Stimulated activated CD8-positive, alpha-beta memory T cell treated with anti-CD3 and anti-CD28 coated beads, Interleukin-4, amount 100 ng/mL, for 4 hours (primary cell): ENCODE measurements at places on chromosomes 3 and 15.

- DNase-seq, result no peak
Measured at GRCh38 chr3:38583688-38584087, 65.8 kb downstream of the SCN5A start.

DNA sequence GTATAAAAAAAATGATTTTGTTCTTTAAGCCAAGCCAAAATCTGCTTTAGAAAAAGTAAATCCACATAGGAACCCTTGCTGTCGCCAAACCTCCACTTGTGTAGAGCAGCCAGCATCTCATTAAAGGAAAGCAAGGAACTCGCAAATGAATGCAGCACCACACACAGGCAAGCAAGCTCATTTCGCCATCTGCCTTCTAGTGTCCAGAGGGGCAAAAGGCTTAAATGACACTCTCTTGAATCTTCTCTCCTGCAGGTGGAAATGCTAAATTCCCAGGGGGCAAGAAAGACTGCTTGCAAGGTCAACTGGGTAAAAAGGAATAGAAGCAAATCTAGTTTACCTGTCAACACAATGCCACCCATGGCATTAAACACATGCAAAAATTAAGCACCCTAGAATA is 2.4 kb downstream of the MB21D2 start:
- DNase-seq, result no peak

DNA sequence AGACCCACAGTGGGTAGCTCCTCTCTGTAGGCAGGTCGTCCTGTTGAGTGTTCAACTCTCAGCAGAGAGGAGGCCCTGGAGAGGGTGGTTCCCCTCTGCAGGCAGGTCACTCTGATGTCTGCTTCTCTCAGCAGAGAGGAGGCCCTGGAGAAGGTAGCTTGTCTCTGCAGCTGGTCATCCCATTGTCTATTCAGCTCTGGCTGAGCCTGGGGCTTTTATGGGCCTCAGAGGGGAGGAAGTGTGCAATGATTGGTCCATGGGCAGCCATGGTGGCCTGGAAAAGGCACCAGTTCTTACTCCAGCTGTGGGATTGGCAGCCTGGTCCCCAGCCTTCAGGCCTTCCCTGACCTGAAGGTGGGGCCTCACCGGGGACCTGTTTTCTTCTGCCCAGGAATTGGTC is 52.9 kb downstream of the PPCDC start:
- no peak for DNase-seq

GRCh38 chr3:146184241-146185015 is 23.4 kb upstream of the PLOD2 start:
- no peak for DNase-seq

DNA sequence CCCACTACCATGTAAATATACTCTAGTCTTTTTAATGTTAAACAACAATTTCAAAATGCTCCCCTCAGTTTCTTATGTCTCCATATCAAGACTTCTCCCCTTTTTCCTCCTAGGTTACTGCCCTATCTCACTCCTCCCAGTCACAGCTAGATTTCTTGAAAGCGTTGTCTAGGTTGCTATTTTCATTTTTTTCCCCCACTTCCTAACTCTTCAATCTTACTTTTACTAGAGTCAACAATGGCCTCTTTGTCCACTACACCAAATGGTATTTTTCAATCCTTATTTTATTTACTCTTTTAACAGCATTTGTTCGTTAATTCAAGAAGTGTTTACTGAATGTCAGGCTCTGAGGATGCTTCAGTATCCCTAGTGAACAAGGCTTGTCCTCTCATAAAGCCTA is 84.4 kb downstream of the VPS8 start:
- DNase-seq, result no peak

DNA sequence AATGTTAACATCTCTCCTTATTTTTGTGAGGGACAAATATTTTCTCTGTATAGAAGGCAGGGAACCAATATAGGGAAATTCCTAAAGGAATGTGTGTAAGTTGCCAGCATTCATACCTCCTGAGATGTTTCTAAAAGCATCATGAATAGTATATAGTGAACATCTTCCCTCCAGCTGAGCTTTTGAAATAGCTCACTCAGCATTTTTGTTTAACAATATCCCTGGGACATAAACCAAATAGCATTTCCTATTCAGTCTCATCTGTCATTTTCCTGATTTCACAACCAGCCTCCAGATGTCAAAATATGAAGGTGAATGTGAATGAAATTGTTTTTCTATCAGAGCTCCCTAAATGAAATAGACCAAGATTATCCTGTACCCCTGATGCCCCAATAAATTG is 137.2 kb downstream of the PPM1L start:
- no peak for DNase-seq

- no peak for DNase-seq
Measured at GRCh38 chr3:188446014-188446413, 292.1 kb downstream of the LPP start.

GRCh38 chr3:123728014-123728413 is 143.2 kb upstream of the HACD2 start:
- DNase-seq, result no peak

DNA sequence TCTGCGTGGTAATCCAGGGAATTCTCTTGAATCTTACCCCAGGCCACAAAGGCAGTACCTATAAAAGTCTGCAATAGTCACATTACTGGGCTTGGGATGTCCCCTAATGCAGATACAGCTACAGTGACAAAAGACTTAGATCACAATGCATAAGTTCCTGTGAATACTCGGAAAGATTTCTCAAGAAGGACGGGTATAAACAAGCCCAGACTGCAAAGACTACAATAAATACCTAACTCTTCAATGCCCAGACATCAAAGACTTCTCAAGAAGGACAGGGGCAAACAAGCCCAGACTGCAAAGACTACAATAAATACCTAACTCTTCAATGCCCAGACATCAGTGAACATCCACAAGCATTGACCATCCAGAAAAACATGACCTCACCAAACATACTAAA is 50.9 kb downstream of the NUDT16 start:
- DNase-seq, result no peak

GRCh38 chr3:128334766-128335165 is 131.9 kb downstream of the DNAJB8 start:
- DNase-seq, result no peak

GRCh38 chr15:58036579-58036978 is 28.9 kb downstream of the ALDH1A2 start:
- no peak for DNase-seq

- no peak for DNase-seq
Measured at GRCh38 chr3:134274571-134274970, 23.9 kb upstream of the RYK start.

DNA sequence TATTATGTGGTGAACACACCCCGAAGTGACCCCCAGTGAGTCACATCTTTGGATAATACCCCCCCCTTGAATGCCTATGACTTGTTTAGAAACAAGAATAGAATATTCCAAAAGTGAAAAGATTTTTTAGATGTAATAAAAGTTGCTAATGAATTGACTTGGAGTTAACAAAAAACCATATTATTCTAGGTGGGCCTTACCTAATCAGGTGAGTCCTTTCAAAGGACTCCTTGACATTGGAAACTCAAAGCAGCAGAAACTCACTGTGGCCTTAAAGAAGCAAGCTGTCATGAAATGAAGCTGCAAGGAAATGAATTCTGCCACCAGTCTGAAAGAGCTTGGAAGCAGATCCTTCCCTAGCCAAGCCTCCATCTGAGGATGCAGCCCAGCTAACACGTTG is 10.9 kb upstream of the ISL2 start:
- DNase-seq, result no peak

GRCh38 chr15:78981532-78982313 is 36.9 kb upstream of the CTSH start:
- no peak for DNase-seq

- no peak for DNase-seq
Measured at GRCh38 chr3:49880581-49881315, 11.0 kb upstream of the CAMKV start.

DNA sequence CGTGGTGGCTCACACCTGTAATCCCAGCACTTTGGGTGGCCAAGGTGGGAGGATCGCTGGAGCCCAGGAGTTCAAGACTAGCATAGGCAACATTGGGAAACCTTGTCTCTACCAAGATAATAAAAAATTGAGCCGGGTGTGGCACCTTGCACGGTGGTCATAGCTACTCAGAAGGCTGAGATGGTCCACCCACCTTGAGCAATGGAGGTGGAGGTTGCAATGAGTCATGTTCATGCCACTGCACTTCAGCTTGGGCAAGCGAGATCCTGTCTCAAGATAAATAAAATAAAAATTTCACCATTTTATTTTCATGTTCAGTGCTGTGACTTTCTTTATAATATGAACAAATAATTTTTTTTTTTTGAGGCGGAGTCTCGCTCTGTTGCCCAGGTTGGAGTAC is 12.5 kb downstream of the MAPK6 start:
- DNase-seq, result no peak

GRCh38 chr3:123640311-123640710 is 55.5 kb upstream of the HACD2 start:
- no peak for DNase-seq

DNA sequence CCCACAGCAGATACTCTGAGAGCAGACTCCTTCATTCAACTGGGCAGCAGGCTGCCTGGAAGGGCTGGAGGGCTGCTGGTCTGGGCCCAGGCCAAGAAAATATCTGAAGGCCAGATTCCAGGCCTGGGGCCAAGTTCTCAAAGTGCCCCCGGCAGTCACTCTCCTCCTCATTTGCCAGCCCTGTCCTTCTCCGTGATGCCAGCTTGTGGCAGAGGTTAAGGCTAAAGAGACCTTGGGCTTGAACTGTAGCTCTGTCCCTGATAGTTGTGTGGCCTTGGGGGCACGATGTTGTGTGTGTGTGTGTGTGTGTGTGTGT is 39.0 kb downstream of the FAM3D start:
- no peak for DNase-seq

- DNase-seq, result no peak
Measured at GRCh38 chr15:35448294-35448693, 97.7 kb downstream of the DPH6 start.

DNA sequence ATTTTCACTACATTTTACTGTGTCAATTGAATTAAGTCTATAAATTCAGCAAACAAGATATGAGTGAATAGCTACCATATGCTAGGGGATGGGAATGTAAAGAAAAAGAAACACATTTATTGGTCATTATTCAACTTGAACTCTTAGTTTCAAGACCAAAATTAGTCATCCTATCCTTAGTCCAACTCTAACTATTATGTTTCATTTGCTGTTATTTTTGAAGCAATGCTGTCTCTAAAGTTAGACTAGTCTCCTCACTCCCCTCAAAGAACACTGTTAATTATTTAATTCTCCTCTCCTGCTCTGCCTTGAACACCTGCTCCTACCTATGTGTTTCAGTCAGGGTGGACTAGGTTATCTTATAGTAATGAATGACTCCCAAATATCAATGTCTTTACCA is 920.9 kb downstream of the TUSC7 start:
- no peak for DNase-seq

- DNase-seq, result no peak
Measured at GRCh38 chr3:9201955-9202354, 47.5 kb downstream of the SRGAP3 start.
